Activated CD8-positive, alpha-beta memory T cell treated with anti-CD3 and anti-CD28 coated beads for 4 hours (primary cell): ENCODE measurements at places on chromosomes 13 and 19.

GRCh38 chr13:50001287-50001686 lies 4.4 kb downstream of the TRIM13 start:
- no peak for DNase-seq

GRCh38 chr13:88000239-88000638 lies 329.1 kb downstream of the SLITRK5 start:
- no peak for DNase-seq

DNA sequence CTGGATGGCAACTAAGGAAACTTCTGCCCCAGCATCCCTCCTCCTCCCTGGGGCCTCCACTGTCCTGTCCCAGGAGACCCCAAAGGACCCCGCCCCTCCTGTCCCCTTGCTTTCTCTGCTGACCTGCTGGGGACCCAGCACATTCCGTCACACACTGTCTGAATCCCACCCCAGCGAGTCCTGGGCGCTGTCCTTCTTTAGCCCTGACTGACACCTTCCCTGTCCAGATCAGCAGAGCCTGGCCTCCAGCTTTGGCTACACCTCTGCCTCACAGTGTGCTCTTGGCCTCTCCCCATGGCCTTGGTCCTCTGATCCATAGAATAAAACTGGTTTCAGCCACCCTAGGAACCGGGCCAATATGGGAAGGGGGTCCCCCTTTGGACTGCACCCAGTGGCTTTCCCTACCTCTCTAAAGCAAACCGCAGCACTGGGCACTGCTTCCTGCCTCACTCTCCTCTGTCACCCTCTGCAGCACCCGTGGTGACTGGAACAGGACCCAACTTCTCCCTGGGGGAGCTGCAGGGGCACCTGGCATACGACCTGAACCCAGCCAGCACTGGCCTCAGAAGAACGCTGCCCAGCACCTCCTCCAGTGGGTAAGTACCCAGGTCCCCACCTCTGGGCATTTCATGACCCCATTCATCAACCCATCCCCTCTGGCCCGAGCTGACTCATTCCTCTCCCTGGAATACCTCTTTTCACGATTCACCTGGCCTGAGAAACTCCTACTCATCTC lies 46.4 kb downstream of the SMIM24 start:
- DNase-seq: no peak

GRCh38 chr13:28557725-28558520 lies 63.0 kb upstream of the FLT1 start:
- DNase-seq: no peak

DNA sequence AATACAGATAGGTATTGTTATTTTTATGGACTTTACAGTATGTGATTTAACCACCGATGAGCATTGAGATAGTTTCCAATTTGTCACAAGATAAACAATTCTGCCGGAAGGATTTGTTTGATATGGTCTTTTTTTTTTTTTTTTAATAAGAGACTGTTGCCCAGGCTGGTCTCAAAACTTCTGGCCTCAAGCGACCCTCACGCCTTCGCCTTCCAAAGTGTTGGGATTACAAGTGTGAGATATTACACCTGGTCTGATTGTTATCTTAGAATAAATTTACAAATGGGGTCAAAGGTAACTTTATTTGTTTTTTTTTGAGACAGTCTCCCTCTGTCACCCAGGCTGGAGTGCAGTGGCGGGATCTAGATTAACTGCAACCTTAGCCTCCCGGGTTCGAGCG lies 1.2 kb downstream of the GARRE1 start:
- no peak for DNase-seq

GRCh38 chr13:31191748-31192147 lies 8.0 kb upstream of the B3GLCT start:
- no peak for DNase-seq
